CD4-positive, alpha-beta T cell treated with Interleukin-2 at 100 ng/mL for 4 hours (primary cell): ENCODE measurements at places on chromosomes 1 and 21.

- DNase-seq, result no peak
Observed at GRCh38 chr1:206941766-206942418, 4.4 kb downstream of the PIGR start.

DNA sequence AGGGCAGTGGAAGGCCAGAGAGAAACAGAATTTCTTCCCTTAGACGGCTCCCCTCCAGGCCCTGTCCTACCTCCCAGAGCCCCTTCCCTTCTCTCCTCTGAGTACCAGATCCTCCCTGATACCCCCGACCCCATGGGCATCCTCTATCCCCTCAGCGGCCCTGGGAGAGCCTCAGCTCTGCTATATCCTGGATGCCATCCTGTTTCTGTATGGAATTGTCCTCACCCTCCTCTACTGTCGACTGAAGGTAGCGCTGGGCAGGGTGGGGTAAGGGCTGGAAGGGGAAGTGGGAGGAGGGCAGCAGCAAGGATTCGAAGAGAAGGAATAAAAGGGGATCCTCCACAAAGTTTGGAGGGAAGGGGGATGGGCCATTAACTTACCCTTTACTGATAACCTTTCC lies 2.7 kb downstream of the FCER1G start:
- DNase-seq, result no peak

GRCh38 chr1:215568299-215568692 lies 1.2 kb downstream of the KCTD3 start:
- no peak for DNase-seq

DNA sequence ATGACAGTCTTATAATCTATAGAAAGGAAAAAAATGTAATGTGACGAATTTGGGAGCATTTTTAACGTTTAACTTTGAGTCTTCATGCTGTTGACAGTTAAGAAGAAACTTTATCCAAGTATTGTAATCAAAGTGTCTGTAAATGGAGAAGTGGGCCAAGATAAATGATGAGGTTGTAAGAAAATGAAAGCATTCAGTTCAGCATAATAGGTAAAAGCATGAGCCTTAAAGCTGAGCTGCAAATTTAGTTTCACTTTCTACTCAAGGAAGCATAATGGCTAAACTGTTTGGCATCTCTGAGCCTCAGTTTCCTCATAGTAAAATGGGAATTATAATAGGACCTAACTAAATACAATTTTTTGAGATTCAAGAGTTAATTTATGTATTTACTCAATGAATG lies 1554.8 kb downstream of the KCNT2 start:
- DNase-seq, result no peak

DNA sequence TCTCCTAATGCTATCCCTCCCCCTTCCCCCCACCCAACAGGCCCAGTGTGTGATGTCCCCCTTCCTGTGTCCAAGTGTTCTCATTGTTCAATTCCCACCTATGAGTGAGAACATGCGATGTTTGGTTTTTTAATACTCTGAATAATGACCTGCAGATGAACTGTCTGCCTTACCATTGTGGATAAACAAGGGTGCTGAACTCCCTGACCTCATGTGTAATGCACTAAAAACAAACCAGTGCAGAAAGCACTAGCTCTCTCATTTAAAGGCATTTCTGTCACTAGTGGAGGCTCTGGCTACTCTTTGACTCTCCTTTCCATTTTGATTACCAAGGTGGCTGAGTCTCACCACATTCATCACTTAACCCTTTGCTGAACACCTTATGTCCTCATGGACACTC lies 23.1 kb upstream of the TRAF3IP3 start:
- DNase-seq, result no peak

GRCh38 chr1:101122452-101123166 lies 97.0 kb upstream of the DPH5 start:
- DNase-seq, result peak; percentile 79

GRCh38 chr21:29376556-29376955 lies 77.8 kb downstream of the BACH1 start:
- DNase-seq, result peak; percentile 50

DNA sequence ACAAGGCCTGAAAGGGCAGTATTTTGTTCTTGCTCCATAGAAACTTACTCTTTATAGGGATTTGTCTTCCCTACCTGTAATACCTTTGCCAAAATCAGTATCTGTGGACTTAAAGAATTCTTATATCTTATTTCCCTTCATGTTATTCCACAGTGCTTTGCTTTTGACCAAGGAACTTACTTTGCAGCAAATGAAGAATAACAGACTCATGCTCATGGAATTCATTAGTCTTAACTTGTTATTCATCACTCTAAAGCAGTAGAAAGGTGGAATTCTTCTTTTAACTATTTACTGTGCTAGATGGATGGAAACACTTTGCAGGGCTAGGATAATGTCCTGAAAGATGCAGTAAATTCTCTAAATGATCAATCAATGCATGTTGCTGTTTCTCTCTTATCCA lies 45.9 kb downstream of the DUSP10 start:
- DNase-seq, result no peak

DNA sequence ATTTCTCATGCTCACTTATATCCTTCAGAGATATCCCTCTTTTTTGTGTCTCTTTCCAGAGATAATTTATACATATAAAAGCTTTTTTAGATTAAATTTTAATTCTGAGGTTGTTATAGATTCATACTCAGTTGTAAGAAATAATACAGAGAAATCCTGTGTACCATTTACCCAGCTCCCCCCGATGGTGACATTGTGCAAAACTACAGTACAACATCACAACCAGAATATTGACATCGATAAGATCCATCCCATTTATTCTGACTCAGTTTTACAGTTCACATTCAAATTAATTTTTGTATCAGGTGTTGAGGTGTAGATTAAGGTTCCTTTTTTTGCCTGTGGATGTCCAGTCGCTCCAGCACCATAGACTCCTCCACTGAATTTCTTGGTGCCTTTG lies 14.3 kb downstream of the DMRTB1 start:
- DNase-seq, result no peak

- no peak for DNase-seq
Observed at GRCh38 chr1:17081439-17081838, 27.6 kb upstream of the SDHB start.

DNA sequence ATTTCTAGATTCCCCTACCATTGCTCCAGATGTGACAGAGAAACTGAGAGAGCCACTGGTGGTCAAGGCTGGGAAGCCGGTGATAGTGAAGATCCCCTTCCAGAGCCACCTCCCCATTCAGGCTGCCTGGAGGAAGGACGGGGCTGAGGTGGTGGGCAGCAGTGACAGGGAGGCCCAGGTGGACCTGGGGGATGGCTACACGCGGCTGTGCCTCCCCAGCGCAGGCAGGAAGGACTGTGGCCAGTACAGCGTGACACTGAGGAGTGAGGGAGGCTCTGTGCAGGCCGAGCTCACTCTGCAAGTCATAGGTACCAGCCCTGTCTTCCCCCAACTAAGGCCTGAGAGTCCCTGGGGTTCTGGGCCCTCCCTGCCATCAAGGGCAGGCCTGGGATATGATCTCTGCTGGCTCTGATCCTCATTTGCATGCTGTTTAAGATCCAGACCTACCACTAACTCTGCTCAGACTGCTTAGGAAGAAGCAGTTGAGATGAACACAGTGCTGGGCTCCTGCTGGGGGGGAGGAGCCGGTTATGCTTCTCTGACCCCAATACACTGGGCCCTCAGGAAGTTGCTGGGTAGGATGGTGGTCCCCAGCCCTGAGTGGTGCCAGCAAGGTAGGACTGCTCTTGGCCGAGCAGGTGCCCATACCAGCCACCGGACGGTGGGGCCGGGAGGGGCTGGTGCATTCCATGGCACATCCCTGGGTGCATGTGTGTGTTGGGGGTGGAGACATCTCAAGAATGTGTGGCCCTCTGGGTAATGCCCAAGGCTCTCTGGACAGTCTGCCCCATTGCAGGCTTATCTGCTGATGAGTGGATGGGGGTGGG lies 25.1 kb downstream of the IGFN1 start:
- no peak for DNase-seq

- DNase-seq, result no peak
Observed at GRCh38 chr1:201945863-201946223, 505 bp downstream of the LMOD1 start.

- no peak for DNase-seq
Observed at GRCh38 chr1:171753685-171754352, 12.0 kb upstream of the VAMP4 start.

GRCh38 chr21:42581336-42581992 lies 67.8 kb downstream of the SLC37A1 start:
- DNase-seq, result no peak

- no peak for DNase-seq
Observed at GRCh38 chr1:166350490-166350889, 183.7 kb upstream of the FAM78B start.

- DNase-seq, result no peak
Observed at GRCh38 chr1:23101101-23101827, 67.4 kb downstream of the LUZP1 start.

GRCh38 chr1:245939756-245940345 lies 567.2 kb downstream of the SMYD3 start:
- DNase-seq, result no peak

DNA sequence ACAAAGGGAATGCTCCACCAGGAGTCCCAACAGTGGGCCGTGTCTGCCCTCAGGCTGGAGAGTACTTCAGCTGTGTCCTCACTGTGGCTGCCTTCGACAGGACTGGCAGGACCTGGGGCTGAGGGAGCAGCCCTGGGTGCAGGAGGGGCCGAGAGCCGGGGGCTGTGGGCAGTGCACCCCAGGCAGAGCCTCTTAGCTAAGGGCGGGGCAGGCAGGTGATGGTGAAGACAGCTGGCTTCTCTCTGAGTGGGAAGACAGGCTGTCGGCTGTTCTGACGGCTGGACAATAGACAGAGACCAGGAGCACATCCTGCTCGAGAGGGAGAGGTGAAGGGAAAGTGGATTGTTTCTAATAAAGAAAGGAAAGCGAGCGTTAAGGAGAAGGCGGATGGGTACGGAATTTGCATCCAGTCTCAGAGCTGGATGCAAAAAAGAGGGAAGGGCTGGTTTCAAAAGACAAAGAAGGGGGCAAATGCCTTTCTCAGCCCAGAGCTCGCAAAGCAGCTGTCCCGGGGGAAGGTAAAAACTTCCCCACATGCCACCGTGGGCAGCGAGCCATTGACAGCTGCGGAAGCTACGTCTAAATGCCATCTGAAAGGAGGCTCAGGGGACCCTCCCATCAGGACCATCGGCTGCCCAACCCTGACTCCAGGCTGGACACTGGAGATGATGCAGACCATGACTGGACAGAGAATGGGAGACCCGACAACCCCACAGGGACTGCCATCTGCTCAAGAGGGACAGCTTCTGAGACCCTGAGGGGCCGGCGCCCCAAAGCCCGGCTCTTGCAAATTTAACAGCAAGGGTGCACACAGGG lies 92.0 kb downstream of the STUM start:
- DNase-seq, result no peak

DNA sequence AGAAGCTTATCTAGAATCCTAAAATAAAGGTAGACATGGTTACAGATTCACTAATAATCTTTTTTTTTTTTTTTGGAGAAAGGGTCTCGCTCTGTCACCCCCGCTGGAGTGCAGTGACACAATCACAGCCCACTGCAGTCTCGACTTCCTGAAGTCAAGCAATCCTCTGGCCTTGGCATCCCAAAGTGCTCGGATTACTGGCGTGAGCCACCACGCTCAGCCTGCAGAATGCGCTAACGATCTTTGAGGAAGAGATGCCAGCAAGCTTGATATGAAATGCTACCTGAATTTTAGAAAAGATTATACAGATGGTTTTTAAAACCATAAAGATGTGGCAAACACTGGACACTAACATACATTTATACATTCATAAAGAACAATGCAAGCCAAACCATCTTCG lies 4.1 kb upstream of the GNPAT start:
- DNase-seq, result no peak

DNA sequence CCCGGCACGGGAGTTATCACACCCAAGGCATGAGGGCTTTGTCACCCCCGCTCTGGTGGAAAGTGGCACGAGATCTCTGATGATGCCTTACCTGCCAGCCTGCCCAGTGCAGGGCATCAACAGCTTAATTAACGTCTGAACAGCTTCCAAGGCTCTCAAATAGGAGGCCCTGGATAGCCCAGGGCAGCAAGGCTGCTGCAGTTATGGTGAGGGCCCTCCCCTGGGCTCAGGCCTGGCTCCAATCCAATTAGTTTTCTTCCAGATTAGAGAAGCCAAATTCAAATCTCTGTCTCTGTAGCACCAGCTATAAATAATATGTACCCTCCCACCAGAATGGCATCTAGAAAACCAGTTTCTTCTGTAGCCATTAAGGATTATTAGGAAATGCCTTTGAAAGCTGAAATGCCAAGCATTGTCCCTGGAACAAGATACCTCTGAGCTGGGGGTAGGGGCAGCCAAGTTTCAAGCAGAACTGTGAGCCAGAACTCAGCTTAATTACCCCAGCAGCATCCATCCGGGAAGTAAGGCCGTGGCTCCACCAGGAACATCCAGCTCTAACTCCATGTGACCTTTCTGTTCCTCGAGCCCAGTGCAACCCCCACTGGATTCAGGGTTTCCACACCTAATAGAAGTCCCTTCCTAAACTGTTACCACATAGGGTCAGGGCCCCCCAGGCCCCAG lies 12.5 kb downstream of the QSOX1 start:
- DNase-seq, result no peak

DNA sequence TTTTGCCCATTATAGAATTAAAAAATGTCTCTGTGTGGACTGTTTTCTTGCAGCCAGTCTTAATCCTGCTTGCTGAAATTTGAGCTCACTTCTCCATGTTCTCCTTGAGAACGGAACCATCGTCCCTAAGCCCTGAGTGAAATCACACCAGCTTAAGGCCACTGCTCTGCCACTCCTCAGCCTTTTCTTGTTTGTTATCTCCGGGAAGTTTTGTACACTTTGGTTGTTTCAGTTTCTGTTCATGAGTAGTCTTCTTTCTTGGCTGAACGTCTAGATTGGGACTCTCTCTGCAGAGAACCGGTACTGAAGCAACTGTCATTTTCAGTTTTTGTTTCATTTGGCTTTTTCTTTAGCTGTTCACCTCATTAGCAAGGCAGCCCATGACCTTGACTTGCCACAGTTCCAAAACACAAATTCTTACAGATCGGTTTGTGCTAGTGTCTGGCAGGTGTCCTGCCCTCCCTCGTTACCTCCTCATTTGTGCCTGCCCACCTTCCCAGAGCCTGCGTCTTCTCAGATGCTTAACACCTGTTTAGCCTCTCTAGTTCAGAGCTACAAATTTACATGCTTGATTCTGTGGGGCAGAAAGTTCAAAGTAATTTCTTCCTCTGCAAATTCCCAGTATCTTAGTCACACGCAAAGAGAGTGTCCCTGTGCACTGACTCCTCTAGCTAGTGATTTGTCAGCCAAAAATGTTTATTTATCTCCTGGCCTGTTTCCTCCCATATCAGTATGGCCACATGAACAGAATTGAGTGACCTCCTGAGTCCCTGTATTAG lies 12.4 kb downstream of the PSEN2 start:
- peak; percentile 60 for DNase-seq
